ENCODE measurements at places on chromosomes 16 and 17.

GRCh38 chr17:9115214-9116191, 94.2 kb downstream of the NTN1 start:
- peak overlapping the region; percentile 59 for H3K4me3 ChIP-seq
- peaks cover 26% of the 10 kb centered on the region for H3K27me3 ChIP-seq
- H3K4me1 ChIP-seq = peaks cover 11% of the 10 kb centered on the region

DNA sequence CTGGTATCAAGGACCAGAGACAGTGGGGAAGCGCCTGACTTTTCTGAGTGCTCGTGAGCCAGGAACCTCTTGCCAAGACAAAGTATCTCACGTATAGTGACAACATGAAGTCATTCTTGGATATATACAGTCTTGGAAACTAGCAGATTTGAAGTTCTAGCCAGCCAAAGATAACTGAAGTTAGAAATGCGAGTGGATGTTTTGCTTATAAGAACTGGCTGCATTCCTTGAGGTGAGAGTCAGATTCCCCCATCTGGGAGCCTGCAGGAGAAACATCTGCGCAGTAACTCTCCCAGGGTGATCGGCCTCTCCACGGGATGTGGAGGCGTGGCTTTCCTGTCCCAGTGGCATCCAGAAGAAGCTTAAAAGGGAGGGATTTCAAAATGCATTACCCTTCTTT, 89.8 kb downstream of the SHISA6 start:
- no peaks in the 10 kb centered on the region for H3K36me3 ChIP-seq
- no peaks in the 10 kb centered on the region for H3K27me3 ChIP-seq
- H3K4me3 ChIP-seq = no peak overlapping the region
- H3K27ac ChIP-seq = no peak overlapping the region
- DNase-seq = no peak
- no peaks in the 10 kb centered on the region for H3K4me1 ChIP-seq

- no peaks in the 10 kb centered on the region for H3K4me1 ChIP-seq
- no peaks in the 10 kb centered on the region for H3K27me3 ChIP-seq
- no peak for DNase-seq
These were observed 22.0 kb downstream of the CLUH start for GRCh38 chr17:2689411-2690164.

GRCh38 chr17:8160224-8160577, 2.5 kb downstream of the VAMP2 start:
- peak overlapping the region; percentile 83 for H3K4me3 ChIP-seq
- no peaks in the 10 kb centered on the region for H3K27me3 ChIP-seq
- DNase-seq = no peak
- no peak overlapping the region for H3K27ac ChIP-seq

- no peaks in the 10 kb centered on the region for H3K36me3 ChIP-seq
- no peak within 1 kb of the TSS for H3K4me3 ChIP-seq
- H3K27ac ChIP-seq = no peak within 1 kb of the TSS
These were observed at the start of gene CCL2 for GRCh38 chr17:34254651-34255380. Gene CCL2 (plus strand): TSS chr17:34255285. CDS start chr17:34255350, 65 bp downstream.

DNA sequence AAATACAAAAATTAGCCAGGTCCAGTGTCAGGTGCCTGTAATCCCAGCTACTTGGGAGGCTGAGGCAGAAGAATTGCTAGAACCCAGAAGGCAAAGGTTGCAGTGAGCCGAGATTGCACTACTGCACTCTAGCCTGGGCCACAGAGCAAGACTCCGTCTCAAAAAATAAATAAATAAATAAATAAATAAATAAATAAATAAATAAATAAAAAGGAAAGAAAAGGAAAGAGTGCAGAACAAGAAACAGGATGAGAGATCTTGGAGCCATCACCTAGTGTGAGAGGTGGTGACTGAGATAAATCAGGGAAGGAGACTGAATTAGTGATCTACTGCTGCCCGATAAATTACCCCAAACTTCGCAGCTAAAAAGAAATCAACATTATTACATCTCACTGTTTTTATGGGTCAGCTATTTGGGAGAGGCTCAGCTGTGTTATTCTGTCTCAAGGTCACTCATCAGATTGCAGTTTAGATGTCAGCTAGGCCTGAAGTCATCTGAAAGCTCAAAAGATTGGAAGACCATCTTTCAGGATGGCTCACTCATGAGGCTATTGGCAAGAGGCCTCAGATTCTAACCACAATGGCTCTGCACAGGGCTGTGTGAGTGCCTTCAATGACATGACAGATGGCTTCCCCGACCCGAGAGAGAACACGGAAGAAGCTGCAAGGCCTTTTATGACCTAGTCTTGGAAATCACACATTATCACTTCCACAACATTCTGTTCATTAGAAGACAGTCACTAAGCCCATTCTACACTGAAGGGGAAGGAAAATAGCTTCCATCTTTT, 66.4 kb downstream of the CMC2 start:
- no peaks in the 10 kb centered on the region for H3K4me1 ChIP-seq
- H3K27ac ChIP-seq = no peak overlapping the region
- H3K27me3 ChIP-seq = peaks cover 19% of the 10 kb centered on the region
- peaks cover 11% of the 10 kb centered on the region for H3K36me3 ChIP-seq

DNA sequence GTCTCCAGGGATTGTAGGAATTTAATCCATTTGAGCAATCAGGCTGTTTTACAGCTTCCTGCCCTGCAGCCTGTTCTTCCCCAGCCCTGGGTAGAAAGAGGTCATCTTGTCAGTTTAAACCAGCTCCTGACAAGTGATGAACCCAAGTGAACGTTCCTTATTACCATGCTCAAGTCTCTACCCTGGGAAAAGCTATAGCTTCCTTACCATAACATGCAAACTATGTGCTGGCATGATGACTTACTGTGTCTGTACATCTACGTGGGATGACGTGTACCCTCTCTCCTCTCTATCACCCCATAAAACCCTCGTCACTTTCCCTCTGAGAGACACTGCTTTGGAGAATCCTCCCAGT, 452.2 kb downstream of the XYLT1 start:
- peaks cover 10% of the 10 kb centered on the region for H3K36me3 ChIP-seq
- H3K4me3 ChIP-seq = no peak overlapping the region
- no peak for DNase-seq
- no peaks in the 10 kb centered on the region for H3K27me3 ChIP-seq
- H3K27ac ChIP-seq = no peak overlapping the region
- H3K4me1 ChIP-seq = peaks cover 45% of the 10 kb centered on the region

DNA sequence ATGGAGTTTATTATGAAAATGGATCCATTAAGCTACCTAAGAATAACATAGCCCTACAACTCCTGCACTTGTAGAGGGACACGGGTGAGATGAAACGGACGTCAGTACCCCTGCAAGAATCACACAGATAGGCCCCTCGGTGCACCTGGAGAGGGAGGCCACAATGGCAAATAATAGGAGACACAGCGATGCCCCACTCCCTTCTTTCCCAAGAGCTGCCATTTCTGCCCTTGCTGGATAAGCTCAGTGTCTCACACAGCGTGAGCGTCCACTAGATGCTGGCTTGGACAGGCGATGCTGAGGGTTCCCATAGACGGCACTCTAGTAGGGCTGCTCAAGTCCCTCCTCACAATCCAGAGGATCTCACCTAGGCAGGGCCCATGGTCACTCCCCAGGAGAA, 67.8 kb downstream of the ADCY9 start:
- H3K4me3 ChIP-seq = no peak overlapping the region
- DNase-seq = no peak
- H3K4me1 ChIP-seq = peaks cover 3% of the 10 kb centered on the region

GRCh38 chr17:50047488-50048126, 8.3 kb upstream of the ITGA3 start:
- peaks cover 24% of the 10 kb centered on the region for H3K27me3 ChIP-seq
- no peak for DNase-seq
- H3K4me3 ChIP-seq = no peak overlapping the region
- H3K4me1 ChIP-seq = no peaks in the 10 kb centered on the region

- peak overlapping the region; percentile 3 for H3K27ac ChIP-seq
- H3K4me3 ChIP-seq = no peak overlapping the region
- H3K36me3 ChIP-seq = no peaks in the 10 kb centered on the region
- H3K27me3 ChIP-seq = no peaks in the 10 kb centered on the region
These were observed 263.6 kb downstream of the NTN1 start for GRCh38 chr17:9284884-9285283.

- no peak overlapping the region for H3K27ac ChIP-seq
- no peak for DNase-seq
- no peak overlapping the region for H3K4me3 ChIP-seq
- H3K36me3 ChIP-seq = peaks cover 7% of the 10 kb centered on the region
These were observed 30.1 kb downstream of the GNPTG start for GRCh38 chr16:1381612-1382406.

GRCh38 chr17:1147664-1148063, 32.1 kb downstream of the ABR start:
- peaks cover 41% of the 10 kb centered on the region for H3K4me1 ChIP-seq
- peak overlapping the region; percentile 53 for H3K27ac ChIP-seq
- H3K27me3 ChIP-seq = no peaks in the 10 kb centered on the region
- H3K4me3 ChIP-seq = no peak overlapping the region

DNA sequence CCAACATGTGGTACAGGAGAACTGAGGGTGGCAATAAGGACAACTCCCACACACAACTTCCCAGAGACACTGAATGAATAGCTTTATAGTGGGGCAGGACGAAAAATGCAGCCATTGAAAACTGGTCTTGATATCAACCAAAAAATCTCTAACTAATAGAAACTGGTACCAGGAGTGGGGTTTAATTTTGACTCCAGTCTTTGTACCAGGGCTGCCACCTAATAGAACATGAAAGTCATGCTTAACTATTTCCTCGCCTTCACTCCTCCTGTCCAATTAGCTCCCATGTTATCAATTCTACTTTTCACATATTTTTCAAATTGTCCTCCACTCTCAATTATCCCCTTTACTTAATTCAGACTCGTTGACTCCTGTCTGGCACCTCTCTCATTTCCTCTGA, 192.0 kb upstream of the ERCC4 start:
- no peaks in the 10 kb centered on the region for H3K27me3 ChIP-seq
- H3K27ac ChIP-seq = no peak overlapping the region
- H3K4me3 ChIP-seq = no peak overlapping the region
- H3K4me1 ChIP-seq = no peaks in the 10 kb centered on the region
- H3K36me3 ChIP-seq = peaks cover 8% of the 10 kb centered on the region
- DNase-seq = no peak

- peaks cover 38% of the 10 kb centered on the region for H3K27me3 ChIP-seq
- peaks cover 27% of the 10 kb centered on the region for H3K36me3 ChIP-seq
- no peak overlapping the region for H3K4me3 ChIP-seq
- peaks cover 6% of the 10 kb centered on the region for H3K4me1 ChIP-seq
These were observed 1.8 kb downstream of the PRSS22 start for GRCh38 chr16:2856061-2856670.

DNA sequence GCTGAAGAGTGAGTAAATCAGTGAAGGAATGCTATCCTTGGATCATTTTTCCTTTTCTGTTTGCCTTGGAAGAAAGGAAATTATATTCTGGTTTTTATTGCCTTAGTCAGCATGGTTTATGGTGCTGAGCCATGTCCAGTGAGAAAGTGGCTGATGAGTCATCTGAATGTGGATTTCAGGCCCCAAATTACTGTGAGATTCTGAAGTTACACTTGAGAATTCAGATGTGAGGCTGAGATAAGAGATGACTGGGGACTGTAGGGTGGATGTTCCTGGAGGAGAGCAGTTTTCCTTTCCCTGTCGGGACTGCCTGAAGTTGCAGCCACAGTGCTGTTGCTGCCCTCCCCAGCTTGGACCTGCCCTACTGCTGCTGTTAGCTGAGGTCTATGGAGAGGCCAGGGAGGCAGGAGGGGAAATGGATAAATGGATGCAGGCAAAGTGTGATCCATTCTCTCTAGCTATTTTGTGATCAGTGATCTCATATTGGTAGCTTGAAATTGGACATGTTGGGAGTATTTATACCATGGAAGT, 4.2 kb upstream of the MAP3K14 start:
- peak overlapping the region; percentile 80 for H3K27ac ChIP-seq
- H3K4me3 ChIP-seq = no peak overlapping the region
- peaks cover 23% of the 10 kb centered on the region for H3K4me1 ChIP-seq

DNA sequence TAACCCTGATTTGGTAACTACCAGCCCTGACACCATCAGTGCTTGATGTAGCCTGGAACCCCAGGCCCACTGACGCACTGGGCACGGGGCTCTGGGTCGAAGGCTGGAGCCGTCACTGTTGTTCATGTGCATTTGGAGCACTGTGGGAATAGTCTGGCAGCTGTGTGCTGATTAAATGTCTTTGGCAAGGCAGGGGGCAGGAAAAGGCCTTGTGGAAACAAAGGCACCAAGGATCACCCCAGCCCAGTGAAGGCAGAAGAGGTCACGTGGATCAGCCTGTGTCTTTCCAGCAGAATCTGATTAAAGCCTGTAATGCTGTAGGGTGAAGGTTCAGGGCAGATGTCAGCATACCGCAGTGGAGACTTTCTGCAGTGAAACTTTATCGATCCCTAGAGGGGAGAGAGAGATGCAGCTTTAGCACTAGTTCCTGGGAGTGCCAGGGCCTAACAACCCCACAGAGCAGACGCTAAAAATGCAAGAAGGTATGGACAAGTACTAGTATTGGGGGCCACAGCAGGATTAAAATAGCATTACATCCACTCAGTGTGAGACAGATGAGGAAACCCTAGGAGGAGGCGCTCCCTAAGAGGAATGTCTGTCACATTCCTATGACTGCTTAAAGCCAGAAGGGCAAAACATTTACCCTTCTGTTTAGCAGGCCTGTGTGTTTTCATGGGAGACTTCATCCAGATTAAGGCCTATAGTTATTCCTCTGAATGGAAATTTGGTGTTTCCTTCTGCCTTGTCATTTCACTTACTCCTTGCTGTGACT, 9.7 kb downstream of the ZNHIT3 start:
- H3K36me3 ChIP-seq = peaks cover 7% of the 10 kb centered on the region
- H3K27me3 ChIP-seq = no peaks in the 10 kb centered on the region

DNA sequence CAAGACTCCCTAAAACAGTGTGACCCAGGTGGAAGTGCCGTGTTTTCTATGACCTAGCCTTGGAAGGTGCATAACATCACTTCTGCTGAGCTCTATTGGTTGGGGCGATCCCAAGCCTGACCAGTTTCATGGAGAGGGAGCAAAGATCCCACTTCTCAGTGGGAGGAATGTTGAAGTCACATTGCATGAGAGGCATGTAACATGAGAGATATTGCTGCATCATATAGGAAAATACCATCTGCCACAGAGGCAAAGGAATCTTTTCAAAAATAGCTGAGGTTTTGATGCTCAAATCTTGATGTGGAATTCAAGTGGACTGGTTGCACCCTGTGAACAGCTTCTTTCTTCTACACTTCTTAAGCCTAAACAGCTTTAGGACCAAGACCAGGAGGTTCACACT, 56.4 kb upstream of the NLRP1 start:
- no peaks in the 10 kb centered on the region for H3K36me3 ChIP-seq
- H3K27me3 ChIP-seq = peaks cover 51% of the 10 kb centered on the region

GRCh38 chr16:24347556-24347955, 91.4 kb downstream of the CACNG3 start:
- no peak overlapping the region for H3K27ac ChIP-seq
- H3K36me3 ChIP-seq = peaks cover 8% of the 10 kb centered on the region
- peaks cover 26% of the 10 kb centered on the region for H3K27me3 ChIP-seq
- no peak for DNase-seq
- no peak overlapping the region for H3K4me3 ChIP-seq
- no peaks in the 10 kb centered on the region for H3K4me1 ChIP-seq

GRCh38 chr16:48054881-48055601, 100.8 kb downstream of the ABCC12 start:
- H3K36me3 ChIP-seq = no peaks in the 10 kb centered on the region
- H3K27ac ChIP-seq = no peak overlapping the region
- peaks cover 28% of the 10 kb centered on the region for H3K27me3 ChIP-seq
- peaks cover 6% of the 10 kb centered on the region for H3K4me1 ChIP-seq
- peak; percentile 14 for DNase-seq

GRCh38 chr17:4263282-4264215, at the start of gene ANKFY1:
Gene ANKFY1 (minus strand): TSS chr17:4263979. CDS start chr17:4263941, 38 bp downstream.
- peak; percentile 98 for DNase-seq
- H3K4me3 ChIP-seq = peak within 1 kb of the TSS; percentile 99
- H3K36me3 ChIP-seq = peaks cover 8% of the 10 kb centered on the region

- peak overlapping the region; percentile 94 for H3K4me3 ChIP-seq
- no peaks in the 10 kb centered on the region for H3K36me3 ChIP-seq
- H3K4me1 ChIP-seq = peaks cover 34% of the 10 kb centered on the region
- no peaks in the 10 kb centered on the region for H3K27me3 ChIP-seq
- H3K27ac ChIP-seq = peak overlapping the region; percentile 100
These were observed 1.5 kb upstream of the SRCAP start for GRCh38 chr16:30697264-30698138.
